G401 (cell line): ENCODE measurements at places on chromosomes 13 and 19. TPM values are rescaled to one million over a fixed set of nuclear protein-coding genes. Genes with fewer than 3 reads are reported as not detected.
A peak's percentile ranks its signal among the peaks of the same experiment; 100 is the strongest.

DNA sequence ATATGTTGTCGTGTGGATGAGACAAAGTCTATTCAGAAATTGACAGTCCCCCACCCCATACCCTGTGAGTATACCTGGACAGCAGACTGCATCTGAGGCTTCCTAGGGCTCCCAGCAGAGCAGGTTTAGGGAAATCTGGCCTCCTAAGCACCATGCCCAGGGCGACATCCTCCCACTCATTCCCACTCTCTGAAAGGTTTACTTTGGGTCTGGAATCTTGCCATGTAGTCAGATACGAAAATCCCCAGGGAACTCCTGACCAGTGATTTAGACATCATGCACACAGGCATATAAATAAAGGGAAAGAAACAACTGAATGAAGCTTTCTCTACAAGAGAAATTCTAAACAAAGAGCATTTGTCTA lies 717 bp upstream of the NALCN start:
- DNase-seq: peak; percentile 67

- no peak for DNase-seq
Measured at GRCh38 chr13:78309497-78310180, 293.7 kb downstream of the POU4F1 start.

GRCh38 chr13:113840541-113841352 lies 23.1 kb downstream of the GAS6 start:
- no peak for DNase-seq

GRCh38 chr19:19409205-19409604 lies 3.7 kb downstream of the GATAD2A start:
- DNase-seq: no peak

- DNase-seq: no peak
Measured at GRCh38 chr13:33629605-33630360, 188.2 kb upstream of the RFC3 start.

- DNase-seq: no peak
Measured at GRCh38 chr13:113283904-113284303, 13.1 kb upstream of the LAMP1 start.

- no peak for DNase-seq
Measured at GRCh38 chr13:19763618-19764017, 19.1 kb downstream of the PSPC1 start.

DNA sequence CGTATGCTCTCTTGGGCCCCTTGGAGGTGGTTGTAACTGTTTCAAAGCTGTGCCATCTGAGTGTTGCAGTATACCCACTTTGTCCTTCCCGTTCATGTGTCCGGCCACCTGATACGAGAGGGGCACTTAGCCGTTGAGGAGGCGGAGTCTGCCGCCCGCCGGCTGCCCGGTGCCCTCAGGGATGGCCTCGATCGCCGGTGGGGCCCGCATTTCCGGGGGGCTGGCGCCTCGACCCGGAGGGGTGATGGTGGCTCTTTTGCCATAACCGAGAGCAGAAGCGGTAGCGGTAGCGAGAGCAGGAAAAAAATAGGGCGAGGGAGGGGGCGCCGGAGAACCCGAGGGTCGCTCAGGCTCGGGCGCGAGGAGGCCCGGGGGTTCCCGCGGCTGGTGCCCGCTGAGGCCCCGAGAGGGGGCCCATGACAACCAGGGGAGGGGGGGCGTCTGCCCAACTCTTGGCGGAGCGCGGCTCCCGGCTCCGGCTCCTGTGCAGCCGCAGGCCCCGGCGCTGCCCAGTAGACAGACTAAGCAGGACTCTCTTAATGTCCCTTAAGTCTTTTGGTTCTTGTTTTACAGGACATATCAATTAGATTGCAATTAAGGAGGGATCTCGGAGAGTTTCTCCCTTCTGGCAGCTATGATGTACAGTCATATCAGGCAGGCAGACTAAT lies 342.7 kb upstream of the SGCG start:
- no peak for DNase-seq

GRCh38 chr19:18385675-18386542 lies at the start of gene GDF15:
Gene GDF15 (plus strand): TSS chr19:18386158. CDS start chr19:18386190, 32 bp downstream.
- DNase-seq: peak; percentile 64

DNA sequence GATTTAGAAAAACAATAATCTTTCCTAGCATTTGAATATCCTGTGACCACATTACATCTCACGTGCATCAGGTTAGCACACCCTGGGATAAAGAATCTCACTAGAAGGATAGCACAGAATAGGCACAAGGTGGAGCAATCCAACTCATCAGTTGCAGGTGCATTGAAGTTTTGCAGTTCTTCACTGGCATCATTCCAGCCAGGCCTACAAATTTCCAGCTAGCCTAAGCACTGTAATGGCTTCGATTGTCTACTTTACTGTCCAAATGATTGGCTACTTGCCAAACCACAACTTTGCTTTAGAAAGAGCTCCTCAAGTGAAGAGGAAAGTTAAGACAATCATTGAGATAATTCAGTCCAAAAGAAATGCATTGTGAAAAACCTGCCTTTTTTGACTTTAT lies 89.5 kb downstream of the SPRY2 start:
- DNase-seq: no peak

DNA sequence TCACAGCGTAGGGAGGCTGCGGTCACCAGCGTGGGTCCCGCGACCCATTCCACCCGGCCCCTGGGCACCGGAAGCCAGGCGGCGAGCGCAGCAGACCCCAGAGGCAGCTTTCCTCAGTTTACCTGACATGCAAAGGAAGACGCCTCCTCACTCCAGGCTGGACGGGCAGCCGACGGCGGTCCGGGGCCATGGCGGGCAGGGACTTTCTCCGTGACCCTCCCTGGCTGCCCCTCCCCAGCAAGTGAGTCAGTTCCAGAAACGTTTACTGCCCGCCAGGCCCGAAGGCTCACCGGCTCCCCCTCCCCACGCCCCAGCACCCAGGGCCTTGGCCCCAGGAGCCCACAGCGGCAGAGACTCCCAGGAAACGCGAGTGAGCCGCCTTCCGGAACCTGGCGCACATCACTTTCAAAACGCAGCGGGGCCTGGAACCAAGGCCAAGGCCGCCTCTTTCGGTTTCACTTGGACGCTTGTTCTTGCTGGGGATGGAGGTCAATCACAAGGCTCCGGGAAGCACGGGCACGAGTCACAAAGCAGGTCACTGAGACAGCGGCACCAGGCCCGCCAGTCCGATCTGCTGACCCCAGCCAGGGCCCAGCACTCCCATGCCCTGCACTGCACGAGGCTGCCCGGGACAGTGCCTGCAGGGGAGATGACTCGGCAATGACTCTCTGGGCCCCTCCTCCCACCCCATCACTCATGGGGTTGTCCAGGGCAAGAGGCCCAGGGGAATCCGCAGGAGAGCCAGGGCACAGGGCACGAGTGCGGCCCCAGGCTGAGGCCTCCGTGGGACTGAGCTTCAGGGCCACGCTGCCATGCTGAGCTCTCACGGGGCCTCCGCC lies 5.3 kb downstream of the SBNO2 start:
- no peak for DNase-seq

GRCh38 chr13:100921139-100921538 lies 246.5 kb upstream of the TMTC4 start:
- DNase-seq: no peak

GRCh38 chr19:33437393-33437820 lies 63.9 kb downstream of the CEBPG start:
- DNase-seq: no peak

DNA sequence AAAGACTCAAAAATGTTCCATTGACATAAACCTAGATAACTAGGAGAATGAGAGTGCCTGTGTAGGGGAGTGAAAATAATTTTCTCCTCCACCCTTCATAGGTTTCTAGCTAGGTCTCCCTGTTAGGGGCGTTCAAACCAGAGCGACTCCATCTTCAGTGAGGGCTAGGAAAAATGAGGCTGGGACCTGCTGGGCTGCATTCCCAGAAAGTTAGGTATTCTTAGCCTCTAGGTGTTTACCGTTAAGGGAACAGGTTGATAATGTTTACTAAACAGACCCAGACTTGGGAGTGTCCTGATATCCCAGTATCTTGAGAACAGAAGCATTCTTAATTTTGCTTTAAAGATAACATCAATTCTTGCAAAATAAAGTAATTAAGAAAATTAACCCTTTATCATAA lies 20.1 kb downstream of the PABPC3 start:
- DNase-seq: no peak

DNA sequence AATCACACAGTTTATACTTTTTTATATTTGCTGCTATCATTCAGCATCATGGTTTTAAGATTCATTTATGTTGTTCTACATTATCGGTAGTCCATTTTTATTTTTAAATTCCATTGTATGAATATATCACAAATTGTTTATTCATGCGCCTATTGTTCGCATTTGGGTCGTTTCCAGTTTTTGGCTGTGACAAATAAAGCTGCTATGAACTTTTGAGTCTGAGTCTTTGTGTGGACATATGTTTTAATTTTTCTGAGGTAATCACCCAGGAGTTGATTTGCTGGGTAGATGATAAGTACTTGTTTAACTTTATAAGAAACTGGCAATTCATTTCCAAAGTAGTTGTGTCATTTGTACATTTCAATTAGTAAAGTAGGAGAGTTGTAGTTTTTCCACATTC lies 74.2 kb upstream of the CSNK1A1L start:
- no peak for DNase-seq

- DNase-seq: peak; percentile 30
Measured at GRCh38 chr13:113545931-113546516, 38.5 kb upstream of the TFDP1 start.

DNA sequence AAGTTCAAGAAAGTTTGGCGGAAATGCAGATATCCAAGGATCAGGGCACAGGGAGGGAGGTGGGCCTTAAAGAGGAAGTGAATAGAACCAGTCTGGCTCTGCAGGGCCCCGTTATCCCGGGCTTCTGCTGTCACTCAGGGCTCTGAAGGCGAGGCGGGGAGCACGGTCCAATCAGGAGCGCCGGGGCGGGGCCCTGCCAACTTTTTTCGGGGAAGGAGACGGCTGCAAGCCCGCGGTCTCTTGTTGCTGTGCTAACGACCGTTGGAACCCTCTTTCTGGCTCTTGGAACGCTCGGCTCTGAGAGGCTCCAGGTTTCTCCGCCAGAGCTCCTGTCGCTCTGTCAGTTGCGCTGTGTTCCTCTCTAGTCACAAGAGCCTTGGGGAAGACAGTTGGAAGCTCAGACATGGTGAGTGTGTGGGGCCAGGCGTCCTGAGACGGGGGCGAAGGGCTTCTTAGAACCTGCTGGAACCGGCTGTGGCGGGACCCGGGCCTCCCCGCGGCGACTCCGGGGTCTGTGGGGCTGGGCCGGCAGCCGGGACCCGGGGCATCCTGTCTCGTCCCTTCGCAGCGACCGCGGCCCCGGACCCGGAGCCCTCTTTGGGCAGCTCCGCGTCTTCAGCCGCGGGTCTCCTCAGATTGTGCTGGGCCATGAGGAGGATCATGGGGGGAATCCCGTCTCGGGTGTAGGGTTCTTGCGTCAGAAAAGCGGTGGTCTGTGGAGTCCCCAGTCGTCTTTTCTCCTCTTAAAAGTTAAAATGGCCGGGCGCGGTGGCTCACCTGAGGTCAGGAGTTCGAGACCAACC lies 27.7 kb downstream of the ZNF844 start:
- peak; percentile 40 for DNase-seq

DNA sequence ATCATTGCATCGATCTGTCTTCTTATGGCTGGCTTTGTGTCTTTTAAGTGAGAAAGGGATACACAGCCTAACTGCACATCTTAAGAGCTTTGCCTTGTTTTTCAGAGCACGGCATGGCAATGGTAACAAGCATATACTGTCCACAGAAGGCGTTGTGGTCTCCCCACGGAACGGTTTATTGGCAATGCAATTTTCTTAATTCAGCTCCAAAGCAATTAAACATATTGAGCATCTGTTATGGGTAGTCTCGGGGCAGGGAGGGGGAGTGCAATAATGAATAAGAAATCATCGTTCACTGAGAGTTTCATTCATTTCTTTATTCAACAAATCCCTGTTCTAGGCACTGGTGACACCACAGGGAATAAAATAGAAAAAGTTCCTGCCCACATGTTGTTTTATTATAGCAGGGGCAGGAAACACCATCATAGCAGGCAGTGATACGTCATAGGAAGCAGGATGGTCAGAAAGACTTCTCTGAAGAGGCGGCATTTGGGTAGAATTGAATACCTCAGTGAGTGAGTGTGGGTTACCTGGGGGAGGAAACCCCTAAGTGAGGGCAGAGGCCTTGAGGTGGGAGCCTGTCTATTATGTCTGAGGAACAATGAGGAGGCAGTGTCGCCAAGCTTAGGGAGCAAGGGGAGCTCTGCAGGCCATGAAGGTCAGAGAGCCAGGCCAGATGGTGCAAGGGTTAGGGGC lies 185.7 kb upstream of the KL start:
- DNase-seq: no peak

The UBE2L5 gene
- not detected in 2 replicates for total RNA-seq

The ZNF285 gene
- total RNA-seq: 0.24 and 0.31 TPM in 2 replicates

The PSG3 gene
- total RNA-seq: 64.4 and 66.1 TPM in 2 replicates

The CAMSAP3 gene
- total RNA-seq: 3.3 and 4.8 TPM in 2 replicates

The ADGRL1 gene
- total RNA-seq: 18.5 and 20.5 TPM in 2 replicates

The TDRD12 gene
- 0.27 TPM in 1 of 2 replicates, not detected in the other for total RNA-seq

The CLC gene
- not detected in 2 replicates for total RNA-seq

The SLC25A41 gene
- total RNA-seq: 1.3 TPM in 1 of 2 replicates, not detected in the other

The ZNF296 gene
- not detected in 2 replicates for total RNA-seq
